ENCODE measurements at places on chromosomes 7 and 10.
A peak's percentile ranks its signal among the peaks of the same experiment; 100 is the strongest.

DNA sequence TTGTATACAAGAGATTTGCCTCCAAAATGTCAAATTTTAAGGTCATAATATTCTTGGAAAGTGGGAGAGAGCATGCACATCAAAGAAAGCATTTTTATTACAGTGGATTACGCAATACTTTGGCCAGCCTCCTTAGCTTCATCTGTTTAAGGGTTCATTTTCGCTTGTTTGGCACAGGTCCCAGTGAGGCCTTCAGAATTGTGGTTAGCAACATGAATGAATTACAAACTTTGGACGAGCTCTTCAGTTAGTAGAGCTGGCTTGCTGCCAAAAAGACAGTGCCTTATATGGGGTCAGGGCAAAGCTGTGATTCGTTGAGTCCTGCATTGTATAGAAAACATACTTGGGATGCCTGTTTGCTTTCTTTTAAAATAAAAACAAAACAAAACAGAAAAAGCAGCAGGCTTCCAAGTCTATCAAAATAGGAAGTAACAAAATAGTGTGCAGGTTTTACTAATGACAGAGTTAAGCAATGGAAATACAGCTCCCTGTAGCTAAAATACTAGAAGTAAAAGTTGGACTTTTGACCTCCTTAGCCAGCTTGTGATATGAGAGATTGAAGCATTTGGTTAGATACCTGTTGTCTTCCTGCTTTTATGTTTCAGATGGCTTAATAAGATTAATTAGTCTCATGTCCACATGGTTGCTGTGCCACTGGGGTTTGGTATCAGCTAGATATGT is 190.8 kb downstream of the MLLT10 start:
- peak; percentile 83 for DNase-seq

DNA sequence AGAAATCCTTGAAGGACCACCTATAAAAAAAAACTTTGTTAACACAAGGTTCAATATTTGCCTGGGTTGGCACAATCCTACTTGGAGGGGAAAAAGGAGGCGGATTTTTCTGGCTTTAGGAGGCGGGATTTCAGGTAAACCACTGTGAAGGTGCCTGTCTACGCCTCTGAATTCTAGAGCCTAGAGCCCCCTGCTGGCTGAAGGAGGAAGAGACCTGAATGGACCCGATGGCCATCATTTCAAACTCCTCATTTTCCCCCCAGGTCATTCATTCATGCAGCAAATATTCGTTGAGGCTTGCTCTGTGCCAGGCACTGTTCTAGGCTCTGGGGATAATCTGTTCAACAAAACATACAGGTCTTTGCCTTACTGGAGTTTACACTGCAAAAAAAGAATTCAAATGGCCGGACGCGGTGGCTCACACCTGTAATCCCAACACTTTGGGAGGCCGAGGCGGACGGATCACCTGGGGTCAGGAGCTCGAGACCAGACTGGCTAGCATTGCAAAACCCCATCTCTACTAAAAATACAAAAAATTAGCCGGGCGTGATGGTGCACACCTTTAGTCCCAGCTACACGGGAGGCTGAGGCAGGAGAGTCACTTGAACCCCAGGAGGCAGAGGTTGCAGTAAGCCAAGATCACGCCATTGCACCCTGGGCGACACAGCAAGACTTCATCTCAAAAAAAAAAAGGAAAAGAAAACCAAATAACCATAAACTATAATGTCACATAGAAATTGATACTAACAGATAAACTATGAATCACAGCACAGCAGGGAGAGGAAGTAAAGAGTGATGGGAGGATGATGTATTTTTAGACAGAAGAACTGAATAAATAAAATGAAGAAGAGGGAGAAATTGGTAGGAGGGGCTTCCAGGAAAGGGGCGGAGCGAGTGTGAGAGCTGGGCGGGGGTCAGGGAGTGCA is 90.1 kb upstream of the NFE2L3 start:
- DNase-seq: no peak

DNA sequence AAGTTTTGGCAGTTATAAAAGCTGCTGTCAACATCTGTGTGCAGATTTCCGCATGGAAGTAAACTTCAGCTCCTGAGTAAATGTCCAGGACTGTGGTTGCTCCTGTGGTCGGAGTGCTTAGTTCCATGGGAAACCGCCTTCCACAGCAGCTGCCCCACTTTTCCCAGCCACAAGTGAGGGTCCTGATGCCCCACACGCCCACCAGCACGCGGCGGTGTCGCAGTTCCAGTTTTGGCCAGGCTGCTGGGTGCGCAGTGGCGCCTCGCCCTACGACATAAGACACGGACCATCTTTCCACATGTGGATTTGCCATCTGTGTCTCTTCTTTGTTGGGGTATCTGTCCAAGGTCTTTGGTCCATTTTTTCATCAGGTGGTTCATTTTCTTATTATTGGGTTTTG is 167.1 kb downstream of the DIP2C start:
- DNase-seq: no peak

GRCh38 chr7:13945670-13946069 is 43.8 kb downstream of the ETV1 start:
- no peak for DNase-seq

GRCh38 chr7:51175316-51175991 is 141.2 kb downstream of the COBL start:
- DNase-seq: no peak

GRCh38 chr10:106336874-106337273 is 827.6 kb downstream of the SORCS1 start:
- no peak for DNase-seq

- no peak for DNase-seq
These were observed at the start of gene CHN2 for GRCh38 chr7:29194594-29195427. Gene CHN2 (plus strand): TSS chr7:29194775.

- no peak for DNase-seq
These were observed 11.8 kb downstream of the TTYH3 start for GRCh38 chr7:2643386-2644219.

DNA sequence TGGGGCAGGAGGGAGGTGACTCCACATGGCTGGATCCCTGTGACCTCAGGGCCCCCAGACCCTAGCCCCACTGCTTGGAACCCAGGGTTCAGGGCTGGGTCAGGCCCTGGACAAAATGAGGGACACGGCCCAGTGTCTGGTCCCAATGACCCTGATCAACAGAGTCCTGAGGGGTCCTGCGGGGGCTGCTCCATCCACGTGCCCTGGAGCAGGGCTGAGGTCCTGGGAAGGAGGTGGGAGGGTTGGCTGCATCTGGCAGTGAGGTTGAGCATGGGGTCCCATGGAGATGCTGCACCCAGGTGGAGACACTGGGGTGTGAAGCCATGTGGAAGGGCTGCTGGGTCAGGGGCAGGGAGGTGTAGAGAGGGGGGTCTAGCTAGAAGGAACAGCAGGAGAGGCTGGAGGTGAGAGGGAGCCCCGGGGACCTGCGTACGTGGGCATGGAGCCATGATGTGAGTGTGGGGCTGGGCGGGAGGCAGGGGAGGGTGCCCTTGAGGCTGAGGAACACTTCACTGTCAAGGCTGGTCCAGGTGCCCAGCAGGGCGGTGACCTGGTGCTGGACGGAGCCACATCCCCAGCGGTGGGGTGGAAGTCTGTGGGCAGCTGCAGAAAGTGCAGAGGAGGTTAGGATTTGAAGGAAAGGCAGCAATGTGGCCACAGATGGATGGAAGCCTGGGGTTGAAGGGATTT is 604 bp downstream of the SCART1 start:
- no peak for DNase-seq

DNA sequence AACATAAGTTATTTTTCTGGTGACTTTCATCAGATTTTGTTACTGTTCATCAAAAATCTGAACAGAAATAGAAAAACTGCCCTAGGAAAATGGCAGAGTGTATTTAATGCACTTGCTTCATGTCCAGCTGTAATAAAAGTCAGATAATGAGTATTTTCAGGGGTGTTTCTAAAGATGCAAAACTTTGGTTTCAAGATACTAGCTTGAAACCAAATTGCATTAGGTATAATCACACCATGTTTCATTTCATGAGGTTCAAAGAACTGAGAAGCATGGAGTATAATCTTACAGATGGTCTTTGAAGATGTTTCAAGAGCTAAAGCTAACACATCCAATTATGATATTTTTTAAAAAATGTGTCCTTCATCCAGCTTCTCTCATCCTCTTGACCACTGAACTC is 128.9 kb downstream of the NRCAM start:
- no peak for DNase-seq
